ENCODE measurements at places on chromosomes 16 and 17.

DNA sequence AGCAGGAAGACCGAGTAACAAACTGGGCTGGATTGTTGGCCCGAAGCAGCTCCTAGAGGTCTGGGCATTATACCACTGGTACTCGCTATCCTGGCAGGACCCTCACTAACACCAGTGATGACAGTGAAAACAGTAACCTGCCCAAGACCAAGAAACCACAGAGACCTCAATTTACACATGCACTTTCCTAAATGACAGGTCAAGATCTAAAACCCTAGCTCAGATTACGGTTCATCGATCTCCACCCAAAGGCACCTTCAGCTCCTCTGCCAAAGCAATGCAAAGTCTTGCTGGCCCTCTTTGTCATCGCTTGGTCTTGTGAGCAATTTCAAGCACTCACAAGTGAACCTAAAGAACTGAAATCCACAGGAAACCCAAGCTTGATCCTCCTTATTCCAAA lies 1.5 kb downstream of the PIP4K2B start:
- H3K4me3 ChIP-seq, result peak overlapping the region; percentile 99
- H3K4me1 ChIP-seq, result peaks cover 49% of the 10 kb centered on the region

- H3K27ac ChIP-seq, result peak overlapping the region; percentile 75
- H3K4me3 ChIP-seq, result peak overlapping the region; percentile 97
- no peak for DNase-seq
- H3K36me3 ChIP-seq, result peaks cover 11% of the 10 kb centered on the region
- H3K27me3 ChIP-seq, result peaks cover 49% of the 10 kb centered on the region
Observed at GRCh38 chr17:14303343-14304221, 2.7 kb downstream of the HS3ST3B1 start.

- H3K4me1 ChIP-seq, result peaks cover 21% of the 10 kb centered on the region
- H3K27ac ChIP-seq, result peak overlapping the region; percentile 74
- no peaks in the 10 kb centered on the region for H3K36me3 ChIP-seq
- no peak for DNase-seq
- H3K4me3 ChIP-seq, result peak overlapping the region; percentile 89
Observed at GRCh38 chr17:35089586-35090296, 26.2 kb upstream of the RFFL start.

DNA sequence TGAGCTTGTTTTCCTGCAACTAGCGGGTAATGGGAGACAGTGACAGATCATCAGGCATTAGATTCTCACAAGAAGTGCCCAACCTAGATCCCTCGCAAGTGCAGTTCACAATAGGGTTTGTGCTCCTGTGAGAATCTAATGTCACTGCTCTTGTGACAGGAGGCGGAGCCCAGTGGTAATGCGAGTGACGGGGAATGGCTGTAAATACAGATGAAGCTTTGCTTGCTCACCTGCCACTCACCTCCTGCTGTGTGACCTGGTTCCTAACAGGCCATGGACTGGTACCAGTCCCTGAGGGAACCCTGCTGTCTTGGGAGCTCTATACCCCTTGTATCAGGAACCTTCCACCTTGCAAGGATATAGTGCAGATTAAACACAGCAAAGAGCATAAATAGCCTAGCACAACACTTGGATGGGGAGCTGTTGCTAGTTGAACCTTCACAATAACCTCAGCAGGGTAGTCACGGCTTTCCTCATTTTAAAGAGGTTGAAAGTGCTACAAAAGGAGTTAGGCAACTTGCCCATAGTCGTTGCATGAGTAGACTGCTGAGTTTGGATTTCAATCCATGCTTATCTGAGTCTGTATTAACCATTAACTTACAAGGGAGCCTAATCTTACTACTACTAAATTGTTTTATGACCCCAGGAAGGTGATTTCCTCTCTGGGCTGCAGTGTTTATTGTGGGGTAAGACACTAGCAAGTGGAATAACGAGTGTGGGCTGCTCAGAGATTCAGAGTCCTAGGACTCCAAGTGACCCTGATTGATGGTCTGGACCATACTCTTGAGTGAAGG lies 156.6 kb upstream of the ZFHX3 start:
- no peak overlapping the region for H3K4me3 ChIP-seq
- H3K27ac ChIP-seq, result no peak overlapping the region
- H3K4me1 ChIP-seq, result no peaks in the 10 kb centered on the region
- no peak for DNase-seq

DNA sequence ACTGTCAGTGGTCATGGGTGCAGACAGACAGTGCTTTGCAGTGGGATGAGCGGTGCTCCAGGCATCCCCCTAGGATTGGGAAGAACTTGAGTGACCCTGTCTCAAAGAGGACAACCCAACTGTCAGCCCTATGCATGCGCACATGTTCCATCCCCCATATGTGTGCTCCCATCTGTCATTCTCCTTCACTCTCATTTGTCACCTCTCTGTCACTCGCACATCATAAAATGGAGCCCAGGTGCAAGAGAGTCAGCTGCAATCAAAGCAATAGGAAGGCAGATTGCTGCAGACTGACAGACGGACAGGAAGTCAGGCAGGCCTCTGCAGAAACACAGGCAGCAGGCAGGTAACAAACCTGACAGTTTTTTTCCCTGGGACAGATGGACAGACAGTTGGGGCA lies 101.8 kb upstream of the CCL1 start:
- H3K4me3 ChIP-seq, result no peak overlapping the region
- no peak for DNase-seq
- peaks cover 38% of the 10 kb centered on the region for H3K27me3 ChIP-seq
- no peaks in the 10 kb centered on the region for H3K4me1 ChIP-seq

DNA sequence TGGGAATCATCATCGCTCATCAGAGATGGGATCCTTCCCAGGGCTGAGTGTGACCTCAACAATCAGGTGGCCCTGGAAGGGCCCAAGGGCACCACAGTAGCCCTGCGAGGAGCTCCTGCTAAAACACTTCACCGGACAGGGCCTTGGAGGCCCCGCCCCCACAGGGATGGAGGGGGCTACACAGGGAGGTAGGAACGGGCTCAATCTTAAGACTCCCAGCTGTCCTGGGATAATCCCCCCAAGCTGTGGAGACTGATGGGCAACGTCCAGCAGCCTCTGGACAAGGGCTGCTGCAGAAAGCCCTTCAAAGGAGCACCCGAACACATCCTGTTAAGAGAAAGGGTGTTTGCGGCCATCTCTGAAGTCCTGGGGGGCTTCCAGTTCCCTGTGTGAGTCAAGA lies 60.4 kb downstream of the ZNF423 start:
- DNase-seq, result no peak
- no peak overlapping the region for H3K27ac ChIP-seq
- H3K4me3 ChIP-seq, result no peak overlapping the region
- peaks cover 26% of the 10 kb centered on the region for H3K4me1 ChIP-seq
- H3K36me3 ChIP-seq, result no peaks in the 10 kb centered on the region

Measured in neural crest cell (in vitro differentiated cells).